DMS79 (cell line): ENCODE measurements at places on chromosomes 4 and X.
A peak's percentile ranks its signal among the peaks of the same experiment; 100 is the strongest.

GRCh38 chr4:137345597-137345996, 186.7 kb downstream of the PCDH18 start:
- no peak for DNase-seq

GRCh38 chrX:13655674-13656073, 2.7 kb downstream of the TCEANC start:
- no peak for DNase-seq

GRCh38 chr4:37732526-37733186, 46.5 kb upstream of the RELL1 start:
- DNase-seq, result no peak

DNA sequence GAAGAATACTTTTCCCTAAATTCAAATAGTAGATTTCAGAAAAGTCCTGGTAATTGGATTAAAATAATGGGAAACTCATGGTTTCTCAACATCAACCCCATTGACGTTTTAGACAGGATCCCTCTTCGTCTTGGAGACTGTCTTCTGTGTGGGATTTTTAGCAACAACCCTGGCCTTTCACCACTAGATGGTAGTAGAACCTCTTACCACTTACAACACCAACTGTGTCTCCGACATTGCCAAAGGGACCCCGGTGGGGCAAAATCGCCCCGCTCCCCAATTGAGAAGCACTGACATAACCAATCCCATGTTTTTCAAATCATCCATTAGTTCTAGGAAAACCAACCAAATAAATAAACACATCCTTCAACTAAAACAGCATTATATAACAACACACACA, 16.9 kb upstream of the ANOS1 start:
- DNase-seq, result no peak

- no peak for DNase-seq
These were observed 61.5 kb upstream of the HHIP start for GRCh38 chr4:144584428-144584827.

DNA sequence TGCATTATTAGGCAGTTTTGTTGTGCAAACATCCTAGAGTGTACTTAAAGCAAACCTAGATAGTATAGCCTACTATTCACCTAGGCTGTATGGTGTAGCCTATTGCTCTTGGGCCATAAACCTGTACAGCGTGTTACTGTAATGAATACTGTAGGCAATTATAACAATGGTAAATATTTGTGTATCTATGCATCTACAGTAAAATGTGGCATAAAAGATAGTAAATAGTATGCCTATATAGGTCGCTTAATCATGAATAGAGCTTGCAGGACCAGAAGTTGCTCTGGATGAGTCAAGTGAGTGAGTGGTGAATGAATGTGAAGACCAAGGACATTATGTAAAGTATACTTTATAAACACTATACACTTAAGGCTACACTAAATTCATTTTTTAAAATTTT, 16.6 kb downstream of the USO1 start:
- no peak for DNase-seq

GRCh38 chr4:39729557-39729956, 31.6 kb downstream of the UBE2K start:
- DNase-seq, result no peak

- no peak for DNase-seq
These were observed 64.3 kb downstream of the SCML2 start for GRCh38 chrX:18290200-18290599.

- DNase-seq, result no peak
These were observed 78.3 kb downstream of the PDLIM5 start for GRCh38 chr4:94530073-94530472.

DNA sequence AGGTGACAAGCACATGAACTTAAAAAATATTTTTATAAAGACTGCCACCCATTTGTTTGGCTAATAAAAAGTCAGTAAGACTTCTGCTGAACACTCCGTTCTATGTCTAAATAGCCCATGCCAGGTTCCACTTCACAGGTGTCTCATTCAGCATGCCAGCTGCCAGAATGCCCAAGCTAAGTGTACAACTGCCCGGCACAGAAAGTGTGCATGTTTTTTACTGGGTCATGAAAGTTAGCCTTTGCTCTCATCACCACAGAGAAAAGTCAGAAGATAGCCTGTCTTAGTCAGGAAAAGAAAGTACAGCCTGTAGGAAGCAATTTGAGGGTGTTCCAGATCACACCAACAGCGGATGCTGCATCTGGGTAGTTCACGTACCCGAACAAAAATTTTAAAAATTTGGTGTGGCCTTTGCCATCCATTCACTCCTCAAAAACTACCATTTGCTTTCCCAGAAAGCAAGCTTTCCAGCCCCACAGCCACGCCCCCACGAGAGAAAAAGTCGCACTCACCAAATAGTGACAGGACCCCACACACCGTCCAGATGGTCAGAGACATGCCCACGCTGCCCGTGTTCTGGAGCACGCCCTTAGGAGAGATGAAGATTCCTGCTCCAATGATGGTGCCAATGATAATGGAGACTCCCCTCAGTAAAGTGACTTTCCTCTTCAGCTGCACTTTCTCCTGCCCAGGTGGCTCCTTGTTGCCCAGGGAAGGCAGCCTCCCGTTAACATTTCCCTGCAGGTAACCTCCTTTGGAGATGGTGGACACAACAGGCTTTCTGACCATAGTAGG, 671 bp downstream of the SLC7A11 start:
- no peak for DNase-seq

GRCh38 chr4:171719691-171720090, 93.5 kb upstream of the GALNTL6 start:
- DNase-seq, result no peak

DNA sequence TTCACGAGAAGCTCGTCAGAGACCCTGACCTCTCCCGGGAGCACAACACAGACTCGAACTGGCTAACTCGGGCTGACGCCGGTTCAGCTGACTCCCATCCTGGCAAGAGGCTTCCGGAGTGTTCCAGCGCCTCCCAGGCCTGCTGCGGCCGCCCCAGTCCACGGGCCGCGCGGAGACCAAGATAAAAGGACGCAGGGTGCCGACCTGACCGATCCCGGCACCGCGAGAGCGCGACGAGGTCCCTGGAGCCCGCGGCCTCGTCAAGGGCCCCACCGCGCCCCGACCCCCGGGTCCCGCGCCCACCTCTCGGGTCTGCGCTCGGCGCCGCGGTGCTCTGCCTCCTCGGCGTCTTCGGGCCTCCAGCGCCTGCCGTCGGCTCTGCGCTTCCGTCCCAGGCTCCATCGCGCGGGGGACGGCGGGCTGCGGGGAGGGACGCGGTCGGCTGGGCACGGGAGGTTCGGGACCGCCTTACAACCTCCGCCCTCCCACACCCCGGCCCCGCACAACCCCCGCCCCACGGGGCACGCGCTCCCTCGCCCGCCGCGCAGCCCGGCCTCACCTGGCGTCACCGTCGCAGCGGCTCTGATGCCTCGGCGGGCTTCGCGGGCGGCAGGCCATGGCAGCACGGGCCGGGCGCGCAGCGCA, 426 bp downstream of the SLBP start:
- DNase-seq, result no peak

GRCh38 chr4:37224854-37225253, 19.7 kb upstream of the NWD2 start:
- no peak for DNase-seq

DNA sequence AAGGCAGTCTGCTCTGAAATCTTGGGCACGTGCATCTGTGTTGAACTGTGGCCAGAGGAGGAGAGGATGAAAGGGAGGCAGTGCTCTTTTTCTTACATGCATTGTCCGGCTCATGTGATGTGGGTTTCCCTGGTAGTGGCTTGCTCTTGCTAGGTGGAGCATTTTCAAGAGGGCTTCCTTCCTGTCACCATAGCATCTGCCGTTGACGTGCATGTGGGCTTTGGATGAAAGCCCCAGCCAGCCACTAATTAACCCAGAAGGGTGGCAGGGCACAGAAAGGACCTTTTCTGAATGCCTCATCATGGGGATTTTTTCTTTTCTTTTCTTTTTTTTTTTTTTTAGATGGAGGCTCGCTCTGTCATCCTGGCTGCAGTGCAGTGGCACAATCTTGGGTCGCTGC, 121.3 kb downstream of the GPR143 start:
- DNase-seq, result peak; percentile 2

GRCh38 chrX:115174548-115174947, 14.7 kb upstream of the RBMXL3 start:
- no peak for DNase-seq

GRCh38 chrX:46573892-46574773, 568 bp downstream of the CHST7 start:
- peak; percentile 27 for DNase-seq

- DNase-seq, result no peak
These were observed 31.3 kb upstream of the ASMTL start for GRCh38 chrX:1483843-1484637.

- DNase-seq, result no peak
These were observed 106.7 kb downstream of the ARHGAP6 start for GRCh38 chrX:11558972-11559371.

DNA sequence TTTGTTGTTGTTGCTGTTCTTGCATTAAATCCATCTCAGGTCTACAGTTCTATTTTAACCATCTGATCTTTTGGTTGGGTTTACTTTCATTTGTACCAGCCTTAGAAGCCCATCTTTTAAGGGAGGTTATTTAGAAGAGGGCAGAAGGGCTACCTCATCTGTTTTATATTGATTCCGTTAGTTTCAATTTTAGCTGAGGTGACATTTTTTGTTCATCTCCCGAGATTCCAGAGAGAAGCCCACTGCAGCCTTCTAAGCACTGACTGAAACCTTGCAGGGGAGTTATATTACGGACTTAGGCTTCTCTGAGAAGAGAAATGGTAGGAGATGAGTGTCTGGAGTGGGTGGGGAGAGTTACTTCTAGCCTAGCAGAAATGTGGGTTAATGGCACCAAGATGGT, 101.8 kb downstream of the PDGFRA start:
- DNase-seq, result no peak

GRCh38 chrX:103910430-103910829, 52.0 kb upstream of the TMSB15B start:
- DNase-seq, result no peak

GRCh38 chr4:183132865-183133264, 33.8 kb downstream of the WWC2 start:
- no peak for DNase-seq

DNA sequence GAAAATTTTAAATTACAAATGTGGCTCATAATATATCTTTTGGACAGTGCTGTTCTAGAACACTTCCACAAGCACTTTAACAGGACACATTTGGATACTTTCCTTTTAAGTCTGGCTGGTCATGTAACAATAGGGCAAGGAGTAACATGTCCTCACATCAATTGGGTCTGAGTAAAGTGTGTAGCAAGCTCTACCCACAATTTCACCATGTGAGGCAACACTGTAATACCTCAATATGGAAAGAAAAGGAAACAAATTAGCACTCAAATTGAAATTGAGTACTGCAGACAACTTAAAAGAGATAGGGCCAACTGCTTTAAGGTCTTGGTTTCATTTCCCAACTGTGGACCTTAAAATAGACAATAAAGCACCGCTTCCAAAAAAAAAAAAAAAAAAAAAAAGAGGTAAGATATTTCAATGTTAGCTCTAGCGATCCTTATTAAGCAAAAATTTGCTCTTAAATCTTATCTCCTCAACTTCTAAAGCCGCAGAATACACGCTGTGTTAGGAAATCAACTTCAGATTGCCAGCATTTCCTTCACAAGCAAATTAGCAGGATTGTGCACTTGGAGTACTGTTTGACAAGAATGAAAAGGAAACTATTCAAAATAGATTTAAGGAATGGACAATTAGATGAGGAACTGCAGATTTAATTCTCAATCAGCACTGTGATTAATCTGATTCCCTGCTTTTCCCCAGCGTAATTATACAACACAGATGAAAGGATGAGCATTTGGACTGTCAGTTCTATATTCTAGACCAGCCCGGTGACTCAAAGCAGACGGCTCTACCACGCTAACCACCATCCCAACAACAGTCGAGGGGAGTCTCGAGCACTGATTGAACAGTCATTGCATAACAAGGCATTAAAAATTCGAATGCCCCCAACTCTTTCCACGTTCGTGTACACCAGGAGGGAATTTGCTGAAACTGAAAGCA, 1.6 kb downstream of the CASK start:
- DNase-seq, result no peak

DNA sequence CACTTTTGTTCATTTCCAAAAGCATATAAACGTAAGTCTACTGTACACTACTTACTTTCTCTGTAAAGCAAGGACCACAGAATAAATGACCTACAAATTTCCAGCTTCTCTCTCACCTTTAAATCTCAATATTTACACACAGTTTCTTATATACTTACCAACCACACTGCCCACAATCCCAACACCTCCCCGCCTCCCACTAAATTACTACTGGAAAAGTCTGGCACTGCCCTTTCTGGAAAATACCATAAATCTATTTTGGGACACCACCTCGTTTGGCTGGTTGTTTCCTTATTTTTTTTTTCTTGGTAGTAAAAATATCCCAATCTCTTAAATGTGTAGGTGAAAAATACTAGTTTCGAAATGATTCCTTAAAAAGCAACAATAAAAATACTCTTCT, 19.6 kb downstream of the FAT1 start:
- DNase-seq, result no peak

DNA sequence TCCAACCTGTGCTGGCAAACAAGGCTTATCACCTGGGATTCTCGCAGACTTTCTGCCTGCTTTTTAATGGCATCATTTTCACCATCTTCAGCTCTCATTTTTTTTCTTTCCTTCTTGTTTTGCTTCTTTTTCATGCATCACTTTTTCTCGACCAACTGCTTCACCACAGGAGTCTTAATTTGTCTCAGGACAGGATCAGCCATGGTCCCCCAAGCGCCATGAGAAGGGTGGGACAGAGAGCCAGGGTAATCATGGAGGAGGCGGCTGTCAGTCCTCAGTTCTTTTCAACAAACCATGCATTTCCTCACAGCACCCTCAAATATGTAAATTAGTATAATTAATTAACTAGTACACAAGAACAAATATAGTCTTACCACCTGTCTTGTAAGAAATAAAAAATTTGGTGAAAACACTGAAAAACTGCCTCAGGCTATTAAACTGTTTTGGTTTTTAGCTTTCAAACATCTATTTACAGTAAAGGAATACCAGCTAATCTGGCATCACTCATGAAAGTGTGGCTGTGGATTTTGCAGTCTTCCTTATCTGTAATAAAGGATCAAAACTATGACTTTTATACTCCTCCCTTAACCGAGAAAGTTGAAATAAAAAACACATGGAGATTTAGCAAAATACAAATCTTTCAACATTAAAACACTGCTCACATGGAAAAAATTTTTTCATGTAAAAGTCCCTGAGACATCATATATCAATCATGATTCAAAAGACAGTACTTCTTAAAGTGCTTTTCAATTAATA, 19.1 kb downstream of the EIF4E start:
- no peak for DNase-seq

DNA sequence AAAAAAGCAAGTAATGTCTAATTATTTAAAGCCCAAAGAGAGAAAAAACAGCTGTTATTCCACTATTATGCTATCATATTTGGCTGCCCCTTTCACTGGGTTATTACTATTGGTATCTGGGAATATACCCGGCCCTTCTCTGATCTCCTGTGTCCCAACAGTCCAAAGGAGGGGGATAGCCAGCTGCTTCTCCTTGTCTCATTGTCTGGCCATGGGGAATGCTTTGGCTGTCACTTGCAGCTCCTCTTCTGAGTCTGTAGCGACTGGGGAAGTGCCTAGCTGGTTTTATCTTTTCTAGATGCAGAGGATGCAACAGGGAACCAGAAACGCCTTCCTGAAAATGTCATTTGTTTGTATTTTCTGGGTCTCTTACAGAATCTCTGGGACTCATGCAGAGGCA, 33.9 kb downstream of the MGARP start:
- DNase-seq, result no peak

GRCh38 chr4:149555146-149555545, 260.5 kb downstream of the IQCM start:
- DNase-seq, result no peak

- DNase-seq, result no peak
These were observed 1079.5 kb upstream of the INTU start for GRCh38 chr4:126553248-126553647.

GRCh38 chr4:158578476-158578875, 56.8 kb downstream of the RXFP1 start:
- DNase-seq, result no peak

GRCh38 chr4:145533001-145533400, 51.3 kb downstream of the SMAD1 start:
- DNase-seq, result no peak
